ENCODE measurements at places on chromosomes 3 and 15.

DNA sequence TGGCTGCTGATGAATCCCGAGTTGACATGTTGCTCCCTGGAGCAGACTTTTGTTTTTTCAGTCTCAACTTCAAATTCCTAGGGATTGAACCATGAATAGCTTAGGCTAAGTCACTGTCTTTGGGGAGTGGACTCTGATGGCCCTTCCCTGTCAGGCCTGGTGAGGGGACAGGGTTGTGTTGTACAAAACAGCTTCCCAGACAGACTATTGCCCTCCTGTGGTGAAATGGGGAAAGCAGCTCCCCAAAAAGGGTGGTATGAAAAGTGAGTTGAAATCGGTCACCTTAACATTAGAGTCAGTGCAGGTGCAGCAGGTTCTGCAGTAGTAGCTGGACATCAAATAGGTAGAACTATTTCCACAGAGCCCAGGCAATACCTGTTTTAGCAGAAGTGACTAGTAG lies 775.6 kb downstream of the ROBO2 start:
- peak; percentile 16 for DNase-seq

DNA sequence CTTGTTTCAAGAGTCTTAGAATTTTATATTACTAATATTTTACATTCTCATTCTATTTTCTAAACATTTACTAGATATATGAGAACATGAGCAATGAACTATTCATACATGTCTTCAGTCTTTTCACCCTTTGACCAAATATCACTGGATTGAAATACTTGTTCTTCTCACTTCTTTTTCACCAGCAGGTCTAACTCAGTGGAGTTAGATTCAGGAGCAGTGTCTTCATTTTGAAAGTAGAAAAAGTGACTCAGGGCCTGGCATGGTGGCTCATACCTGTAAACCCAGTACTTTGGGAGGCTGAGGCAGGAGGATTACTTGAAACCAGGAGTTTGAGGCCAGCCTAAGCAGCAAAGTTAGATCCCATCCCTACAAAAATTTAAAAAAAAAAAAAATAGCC lies 70.8 kb downstream of the USP13 start:
- DNase-seq = no peak

GRCh38 chr15:74784426-74785193 lies 2.7 kb downstream of the CSK start:
- DNase-seq = no peak

GRCh38 chr3:149233323-149233722 lies 11.7 kb upstream of the CP start:
- no peak for DNase-seq

DNA sequence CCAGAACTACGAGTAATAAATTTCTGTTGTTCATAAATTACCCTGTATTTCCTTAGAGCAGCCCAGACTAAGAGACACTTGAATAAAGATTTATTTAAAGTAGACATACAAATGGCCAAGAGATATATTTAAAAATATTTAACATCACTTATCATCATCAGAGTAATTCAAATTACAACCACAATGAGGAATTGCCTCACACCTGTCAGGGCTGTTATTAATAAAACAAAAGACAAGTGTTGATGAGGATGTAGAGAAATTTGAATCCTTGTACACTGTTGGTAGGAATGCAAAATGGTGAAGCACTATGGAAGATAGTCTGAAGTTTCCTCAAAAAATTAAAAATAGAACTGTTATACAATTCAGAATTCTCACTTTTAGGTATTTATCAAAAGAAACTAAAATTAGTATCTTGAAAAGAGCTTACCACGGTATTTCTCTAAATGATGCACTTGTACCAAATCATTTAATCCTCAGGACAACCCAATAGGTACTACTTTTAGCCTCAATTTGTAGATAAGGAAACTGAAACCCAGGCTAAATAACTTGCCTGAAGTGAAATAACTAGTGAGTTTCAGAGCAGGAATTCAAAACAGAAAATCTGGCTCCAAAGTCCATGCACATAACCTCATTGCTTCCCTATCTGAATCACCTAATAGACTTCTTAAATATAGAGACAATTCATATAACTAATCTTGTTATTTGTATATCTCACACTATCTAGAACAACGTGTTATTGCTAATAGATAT lies 69.4 kb downstream of the ZBTB20 start:
- DNase-seq = no peak

Data from NT2/D1 (cell line).